ENCODE measurements at places on chromosomes 3 and 15.

DNA sequence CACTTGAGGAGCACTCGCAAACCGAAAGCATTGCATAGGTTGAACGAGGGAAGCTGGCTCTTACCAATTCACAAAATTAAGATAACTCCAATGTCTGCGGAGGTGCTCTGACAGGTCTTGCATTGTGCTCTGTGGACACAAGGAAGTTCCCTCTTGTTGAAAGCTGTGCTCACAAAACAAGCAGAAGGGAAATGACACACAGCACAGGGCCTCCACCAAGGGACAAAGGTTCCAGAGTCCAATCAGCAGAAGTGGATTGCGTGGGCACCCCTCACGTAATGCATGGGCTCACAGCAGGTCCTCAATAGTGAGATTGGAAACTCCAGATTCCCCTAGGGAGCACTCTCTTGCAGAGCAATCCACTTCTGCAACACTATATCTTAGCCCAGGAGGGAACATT lies 89.9 kb downstream of the ATP10A start:
- DNase-seq, result no peak

DNA sequence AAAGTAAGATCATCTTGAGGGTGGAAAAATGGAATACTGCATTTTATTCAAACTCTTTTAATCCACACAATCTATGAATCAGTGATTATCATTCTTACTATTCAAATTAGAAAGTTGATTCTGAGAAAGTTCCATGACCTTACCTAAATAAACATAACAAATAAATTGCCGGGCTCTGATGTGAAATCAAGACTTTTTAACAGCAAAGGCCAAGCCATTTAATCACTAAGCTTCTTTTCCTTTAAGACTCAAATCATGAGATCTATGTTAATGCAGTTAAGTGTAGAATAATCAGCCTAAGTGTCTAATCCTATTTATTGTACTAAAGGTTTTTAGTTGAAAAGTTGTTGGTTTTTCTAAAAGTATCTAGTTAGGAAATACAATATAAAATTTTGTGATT lies 857.0 kb downstream of the SI start:
- no peak for DNase-seq

GRCh38 chr3:133928903-133929607 lies 33.4 kb upstream of the RAB6B start:
- no peak for DNase-seq

- DNase-seq, result no peak
Measured at GRCh38 chr3:72733676-72734075, 114.6 kb downstream of the SHQ1 start.

- peak; percentile 37 for DNase-seq
Measured at GRCh38 chr3:194256040-194256945, 94.8 kb downstream of the CPN2 start.

DNA sequence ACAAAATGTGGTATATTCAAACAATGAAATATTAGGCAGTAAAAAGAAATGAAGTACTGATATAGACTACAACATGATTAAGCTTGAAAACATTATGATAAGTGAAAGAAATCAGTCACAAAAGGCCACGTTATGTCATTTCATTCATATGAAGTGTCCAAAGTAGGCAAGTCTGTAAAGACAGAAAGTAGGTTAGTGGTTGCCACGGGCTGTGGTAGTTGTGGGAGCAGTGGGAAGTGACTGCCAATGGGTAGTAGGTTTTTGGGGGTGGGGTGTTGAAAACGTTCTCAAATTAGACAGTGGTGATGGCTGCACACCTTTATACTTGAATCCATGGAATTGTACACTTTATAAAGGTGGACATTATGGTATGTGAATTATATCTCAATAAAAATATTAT lies 12.1 kb downstream of the GALNT15 start:
- no peak for DNase-seq

- DNase-seq, result no peak
Measured at GRCh38 chr3:61358364-61358763, 107.1 kb upstream of the FHIT start.

DNA sequence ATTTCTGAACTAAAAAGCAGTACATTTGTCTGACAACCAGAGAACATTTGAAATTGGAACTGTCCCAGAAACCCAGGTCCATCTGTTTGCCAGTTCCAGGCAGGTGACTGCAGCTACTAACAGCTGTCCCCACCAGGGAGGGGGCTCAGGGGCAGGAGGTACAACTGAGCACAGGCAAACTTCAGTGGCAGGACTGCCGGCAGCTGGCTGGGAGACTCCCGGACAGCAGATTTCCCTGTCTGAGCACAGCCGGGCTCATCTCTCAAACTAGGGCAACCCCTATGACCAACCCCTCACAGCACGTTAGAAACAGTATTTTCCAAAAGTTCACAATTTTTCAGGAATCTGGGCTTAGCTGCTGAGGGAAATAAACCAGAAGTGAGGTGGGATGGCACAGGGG lies 88.8 kb downstream of the MEGF11 start:
- peak; percentile 41 for DNase-seq

DNA sequence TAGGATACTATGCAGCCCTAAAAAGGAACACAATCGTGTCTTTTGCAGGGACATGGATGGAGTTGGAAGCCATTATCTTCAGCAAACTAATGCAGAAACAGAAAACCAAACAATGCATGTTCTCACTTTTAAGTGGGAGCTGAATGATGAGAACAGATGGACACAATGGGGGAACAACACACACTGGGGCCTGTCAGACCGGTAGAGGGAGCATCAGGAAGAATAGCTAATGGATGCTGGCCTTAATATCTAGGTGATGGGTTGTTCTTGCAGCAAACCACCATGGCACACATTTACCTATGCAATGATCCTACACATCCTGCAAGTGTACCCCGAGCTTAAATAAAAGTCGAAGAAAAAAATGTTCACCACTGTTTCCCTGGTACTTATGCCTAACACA lies 17.5 kb downstream of the SENP7 start:
- no peak for DNase-seq

- peak; percentile 46 for DNase-seq
Measured at GRCh38 chr15:70704166-70704565, 59.2 kb downstream of the UACA start.

GRCh38 chr15:99283717-99284116 lies 32.4 kb downstream of the LRRC28 start:
- DNase-seq, result no peak

DNA sequence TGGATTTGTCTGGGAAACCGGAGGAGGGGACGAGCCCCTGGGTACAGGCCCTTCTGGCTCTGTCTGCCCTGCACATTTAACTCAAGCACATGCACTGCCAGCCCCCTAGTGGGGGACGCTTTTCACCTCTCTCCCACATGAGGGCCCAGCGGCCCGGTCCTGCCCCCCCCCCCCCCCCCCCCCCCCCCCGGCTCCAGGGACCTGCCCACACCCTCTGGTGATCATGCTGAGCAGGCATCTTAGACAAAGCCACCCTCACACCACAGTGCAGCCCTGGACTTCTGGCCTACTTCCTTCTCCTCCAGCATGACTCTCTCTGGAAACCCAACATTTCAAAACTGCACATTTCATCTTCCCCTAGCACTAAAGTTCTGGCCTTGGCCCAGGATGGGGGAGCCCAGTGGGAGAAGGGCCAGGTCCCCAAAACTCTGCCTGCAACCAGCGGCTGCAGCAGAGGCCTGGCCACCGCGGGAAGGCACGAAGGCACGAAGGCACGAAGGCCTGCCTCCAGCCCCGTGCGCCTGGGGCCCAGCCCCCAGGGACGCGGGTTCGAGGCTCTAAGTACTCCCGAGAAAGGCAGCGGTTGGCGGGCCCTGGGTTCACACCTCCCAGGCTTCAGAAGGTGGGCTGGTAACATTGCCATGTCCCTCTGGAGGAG lies 14.1 kb downstream of the KLF15 start:
- DNase-seq, result no peak

Data from NCI-H1417 (cell line).